ENCODE measurements at places on chromosomes 1 and 21.

- DNase-seq = no peak
Measured at GRCh38 chr1:231702804-231703203, 76.2 kb downstream of the DISC1 start.

GRCh38 chr21:15841856-15842564 is 112.2 kb downstream of the USP25 start:
- no peak for DNase-seq

DNA sequence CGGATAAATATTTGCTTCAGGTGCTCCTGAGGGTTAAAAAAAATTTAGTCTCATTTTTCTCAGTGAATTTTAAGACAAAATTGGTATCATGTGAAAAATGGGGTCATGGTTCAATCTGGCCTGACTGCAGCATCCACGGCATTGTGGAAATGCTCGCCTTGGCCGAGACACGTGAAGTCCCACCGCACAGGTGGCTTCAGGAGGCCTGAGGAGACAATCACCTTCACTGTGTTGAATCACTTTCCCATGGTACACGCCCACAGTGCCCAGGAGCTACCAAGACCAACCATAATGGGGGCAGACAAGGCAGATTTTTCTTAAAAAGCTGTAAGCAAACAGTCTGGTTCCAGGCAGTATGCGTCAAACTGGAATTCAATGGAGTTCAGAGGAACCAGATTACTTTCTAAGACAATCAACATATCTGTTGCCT is 11.0 kb upstream of the CPLANE2 start:
- DNase-seq = no peak

DNA sequence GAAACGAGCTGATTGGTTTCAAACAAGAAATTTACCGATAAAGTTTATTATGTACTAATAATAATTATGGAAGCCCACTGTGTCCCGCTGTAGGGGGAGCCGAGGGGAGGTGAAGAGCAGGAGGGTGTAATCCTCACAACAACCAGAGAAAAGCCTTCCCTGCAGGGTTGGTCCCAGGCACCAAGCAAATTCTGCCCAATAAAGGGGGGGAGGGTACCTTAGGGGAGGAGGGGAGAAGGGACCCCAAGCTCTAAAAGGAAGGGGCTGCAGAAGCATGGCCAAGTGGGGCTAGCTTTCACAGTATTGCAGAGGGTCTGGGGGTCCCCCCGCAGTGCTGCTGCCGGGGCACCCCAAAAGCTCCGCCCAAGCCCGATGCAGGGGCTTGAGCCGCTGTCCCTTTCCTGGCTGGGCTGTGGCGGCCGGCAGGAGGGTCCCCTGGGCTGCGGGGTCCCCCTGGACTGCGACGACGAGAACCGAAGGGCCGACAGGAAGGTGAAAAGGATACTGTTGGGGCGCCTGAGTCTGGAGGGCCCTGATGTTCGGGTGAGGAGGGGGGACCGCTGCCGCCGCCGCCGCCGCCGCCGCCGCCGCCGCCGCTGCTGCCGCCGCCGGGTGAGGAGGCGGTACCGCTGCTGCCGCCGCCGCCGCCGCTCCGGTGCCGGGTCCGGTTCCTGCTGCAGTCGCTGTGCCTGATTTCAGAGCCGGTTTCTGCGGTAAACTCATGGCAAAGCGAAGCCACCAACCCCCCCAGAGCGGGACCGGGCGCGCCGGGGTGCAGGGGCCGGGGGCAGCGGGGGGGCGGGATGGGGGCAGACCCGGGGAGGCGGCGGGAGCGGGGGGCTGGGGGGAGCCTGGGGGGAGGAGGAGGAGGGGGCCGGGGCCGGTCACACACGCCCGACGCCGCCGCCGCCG is 771 bp downstream of the EIF4G3 start:
- DNase-seq = no peak

DNA sequence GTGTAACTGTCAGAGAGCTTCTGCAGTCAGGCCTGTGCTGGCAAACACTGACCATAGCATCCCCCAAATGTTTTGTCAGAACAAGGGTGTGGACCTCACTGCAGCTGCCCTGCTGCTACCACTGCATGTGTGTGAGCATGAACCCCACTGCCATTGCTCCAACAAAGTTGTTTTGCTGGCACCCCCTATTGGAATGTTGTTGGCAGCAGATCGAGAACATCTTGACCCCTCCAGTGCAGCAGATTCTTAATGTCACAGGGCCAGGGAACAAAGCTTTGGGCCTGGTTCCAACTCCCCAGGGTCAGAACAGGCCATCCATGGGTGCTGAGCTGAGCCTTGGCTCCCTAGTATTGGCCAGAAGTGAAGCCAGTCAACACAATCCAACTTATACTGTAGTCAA is 1537.4 kb downstream of the NCAM2 start:
- no peak for DNase-seq

All from AML-193 (cell line).